Activated CD8-positive, alpha-beta memory T cell treated with anti-CD3 and anti-CD28 coated beads for 1 hour (primary cell): ENCODE measurements at places on chromosomes 5 and 9.

- no peak for DNase-seq
Observed at GRCh38 chr5:138000102-138000723, 32.7 kb downstream of the FAM13B start.

DNA sequence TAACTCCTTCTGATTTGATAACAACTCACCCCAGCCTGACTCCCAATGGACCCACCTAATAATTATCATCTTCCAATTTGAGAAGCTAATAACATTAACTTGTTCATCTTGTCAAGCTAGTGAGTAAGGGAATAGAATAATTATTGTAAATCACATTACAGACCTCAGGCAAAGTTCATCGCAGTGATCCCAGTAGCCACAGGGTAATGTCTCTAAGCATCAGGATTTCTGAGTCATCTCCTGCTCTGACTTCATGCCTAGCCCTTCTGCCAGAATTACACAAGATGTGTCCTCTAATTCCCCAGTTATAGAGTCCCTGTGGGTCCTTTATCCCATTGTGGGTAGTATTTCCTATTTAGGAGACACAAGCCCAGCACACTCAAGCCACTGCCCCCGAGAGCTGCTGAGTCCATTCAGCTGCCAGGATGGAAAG, 365.7 kb downstream of the DEPDC1B start:
- DNase-seq: no peak

DNA sequence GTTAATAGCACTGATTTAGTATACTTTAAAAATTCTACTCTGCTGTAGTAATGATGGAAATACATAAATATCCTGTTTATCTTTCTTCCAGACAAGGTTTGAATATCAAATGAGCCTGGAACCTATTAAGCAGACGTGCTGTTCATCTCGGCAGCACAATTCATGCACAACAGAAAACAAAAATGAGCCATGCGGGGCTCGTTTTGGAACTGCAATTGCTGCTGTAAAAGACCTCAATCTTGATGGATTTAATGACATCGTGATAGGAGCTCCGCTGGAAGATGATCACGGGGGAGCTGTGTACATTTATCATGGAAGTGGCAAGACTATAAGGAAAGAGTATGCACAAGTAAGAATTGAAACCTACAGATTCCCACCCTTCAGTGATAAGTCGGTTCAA, 79.1 kb upstream of the ITGA2 start:
- DNase-seq: no peak

GRCh38 chr9:98536542-98537173, 172.1 kb downstream of the GABBR2 start:
- DNase-seq: no peak

DNA sequence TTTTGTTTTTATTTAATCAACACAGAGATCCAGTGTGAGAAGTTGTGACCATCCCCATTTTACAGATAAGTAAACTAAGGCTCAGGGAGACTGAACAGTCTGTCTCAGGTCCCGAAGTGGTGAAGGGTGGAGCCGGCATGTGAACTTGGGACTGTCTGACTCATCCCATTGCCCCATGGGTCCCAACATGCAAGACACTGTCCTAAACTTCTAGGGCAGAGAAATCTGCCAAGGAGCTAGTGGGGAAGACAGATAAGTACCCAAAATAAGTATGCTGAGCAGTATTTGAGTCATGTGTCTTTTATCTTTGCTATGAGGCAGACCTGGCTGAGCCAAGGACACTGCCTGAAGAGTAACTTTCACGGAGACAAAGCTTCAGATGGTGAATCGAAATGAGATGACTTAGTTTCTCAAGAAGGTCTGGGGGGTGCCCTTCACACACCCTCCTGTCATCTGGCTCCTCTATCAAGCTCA, 64.3 kb upstream of the SLC25A51 start:
- no peak for DNase-seq

- DNase-seq: no peak
Observed at GRCh38 chr9:2740616-2741015, 23.3 kb downstream of the KCNV2 start.

- DNase-seq: no peak
Observed at GRCh38 chr9:93276973-93277372, 93.0 kb downstream of the WNK2 start.

- no peak for DNase-seq
Observed at GRCh38 chr9:106376689-106377088, 486.3 kb upstream of the ZNF462 start.

DNA sequence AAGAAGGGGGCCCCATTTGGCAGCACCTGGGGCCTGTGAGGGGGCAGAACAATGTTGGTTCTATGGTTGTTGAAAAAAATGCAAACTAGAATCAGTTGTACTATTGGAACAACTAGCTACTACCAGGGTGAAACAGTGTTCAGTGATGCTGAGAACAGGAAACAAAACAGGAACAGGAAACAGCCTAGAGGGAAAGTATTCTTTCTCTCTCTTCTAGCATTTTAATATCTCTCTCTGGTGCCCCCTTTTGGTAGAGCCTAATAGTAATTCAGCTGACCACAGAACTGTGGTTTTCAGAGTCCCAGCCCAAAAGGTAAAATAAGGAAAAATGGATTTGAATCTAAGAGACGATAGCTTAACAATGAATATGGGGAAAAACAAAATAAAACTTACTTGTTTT, 138.0 kb upstream of the KCNN2 start:
- no peak for DNase-seq

- no peak for DNase-seq
Observed at GRCh38 chr5:104754311-104754995, 1191.9 kb upstream of the NUDT12 start.

GRCh38 chr5:62306323-62306895, 403 bp downstream of the KIF2A start:
- DNase-seq: no peak

DNA sequence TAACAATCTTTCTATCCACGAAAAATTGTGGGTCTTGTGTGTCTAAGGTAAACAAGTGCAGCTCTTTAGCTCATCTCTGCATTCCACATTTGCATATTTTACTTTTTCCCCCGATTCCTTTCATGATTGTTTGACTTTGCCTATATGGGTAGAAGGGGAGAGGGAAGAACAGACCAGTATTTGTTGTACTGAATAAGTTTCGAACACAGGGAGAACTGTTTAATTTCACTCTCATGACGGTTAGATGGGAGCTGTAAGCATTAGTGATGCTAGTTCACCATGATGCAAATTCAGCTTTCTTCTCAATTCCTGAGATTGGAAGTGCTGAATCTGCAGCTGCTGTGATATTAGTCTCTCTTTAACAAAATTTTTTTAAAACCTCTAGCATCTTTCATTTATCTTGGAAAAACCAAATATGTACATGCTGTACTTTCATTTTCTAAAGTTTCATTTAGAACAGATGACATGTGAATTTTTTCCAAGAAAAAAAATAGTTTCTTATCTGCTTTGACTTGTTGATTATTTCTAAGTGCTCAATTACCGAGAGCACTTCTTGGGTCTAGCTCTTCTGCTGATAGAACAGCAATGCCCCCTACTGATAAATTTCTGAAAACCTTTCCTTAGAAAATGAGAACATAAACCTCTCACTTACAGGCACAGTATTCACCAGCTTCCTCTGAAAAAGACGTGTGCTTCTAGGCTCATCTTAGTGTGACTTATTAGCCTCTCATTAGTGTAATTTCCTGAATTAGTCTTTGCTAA, 149.5 kb downstream of the BAAT start:
- no peak for DNase-seq

DNA sequence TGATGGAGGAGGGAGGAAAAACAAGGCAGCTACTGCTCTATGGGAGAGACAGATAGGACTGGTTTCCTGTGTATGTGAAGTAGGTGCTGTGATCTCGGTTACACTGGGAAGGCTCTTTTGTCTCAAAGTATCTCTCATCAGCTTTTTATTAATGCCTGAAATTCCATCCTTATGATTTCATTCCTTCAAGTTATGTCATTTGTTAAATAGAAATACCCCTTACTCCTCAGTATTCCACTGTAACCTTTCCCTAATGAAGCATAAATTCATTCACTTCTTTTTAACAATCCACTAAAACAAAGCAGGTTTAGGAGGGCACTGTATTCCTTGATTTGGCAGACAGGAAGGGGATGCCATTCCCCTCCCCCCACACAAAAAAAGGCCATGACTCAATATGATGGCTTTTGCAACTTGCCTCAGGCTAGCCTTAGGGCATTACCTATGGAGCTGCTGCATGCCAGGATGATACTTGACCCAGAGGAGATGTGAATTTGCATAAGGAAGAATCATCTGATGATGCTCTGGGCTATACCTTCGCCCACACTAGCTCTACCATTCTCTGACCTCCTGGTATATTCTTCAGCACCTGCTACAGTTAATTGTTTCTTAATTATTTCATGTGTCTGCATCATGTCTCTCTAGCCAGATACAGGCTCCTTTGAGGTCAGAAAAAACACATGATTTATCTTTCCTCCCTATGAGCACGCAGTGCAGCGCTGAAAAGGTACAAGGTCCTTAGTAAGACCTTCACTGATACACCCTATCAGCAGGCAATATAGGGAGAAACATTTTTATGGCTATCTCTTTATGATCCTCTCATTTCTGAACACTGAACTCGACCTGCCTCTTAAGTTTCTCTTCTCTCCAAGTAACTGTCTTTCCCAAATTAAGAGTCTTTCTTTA, 26.3 kb downstream of the NR3C1 start:
- no peak for DNase-seq

DNA sequence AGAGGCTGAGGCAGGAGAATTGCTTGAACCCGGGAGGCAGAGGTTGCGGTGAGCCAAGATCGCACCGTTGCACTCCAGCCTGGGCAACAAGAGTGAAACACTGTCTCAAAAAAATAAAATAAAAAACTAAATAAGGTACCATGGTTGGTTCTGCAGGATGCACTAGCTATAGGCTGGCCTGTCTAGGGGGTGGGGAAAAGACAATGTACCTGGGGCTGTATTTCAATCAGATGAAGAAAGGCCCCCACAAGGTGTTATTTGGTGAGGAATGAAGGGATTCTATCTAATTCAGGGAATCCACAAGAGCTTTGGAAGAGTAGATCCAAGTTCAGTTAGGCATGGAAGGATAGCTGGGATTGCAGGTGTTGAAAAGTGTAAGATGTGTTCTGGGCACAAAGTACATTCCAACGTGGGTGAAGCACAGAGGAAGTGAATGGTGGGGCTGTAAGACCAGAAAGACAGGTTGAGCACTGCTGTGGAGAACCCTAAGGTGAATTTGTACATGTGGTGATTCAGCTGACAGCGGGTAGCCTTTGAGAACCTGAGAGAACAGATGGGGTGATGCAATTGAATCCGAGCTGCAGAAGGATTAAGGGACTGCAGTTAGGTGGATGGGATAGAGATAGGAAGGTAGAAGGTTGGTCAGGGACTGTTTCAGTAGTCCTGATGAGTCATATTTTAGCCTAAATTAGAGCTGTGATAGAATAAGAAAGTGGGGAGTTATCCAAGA, 71.8 kb downstream of the CAST start:
- no peak for DNase-seq

GRCh38 chr5:66206465-66206864, 62.4 kb downstream of the SREK1 start:
- no peak for DNase-seq

GRCh38 chr5:7961540-7961939, 92.6 kb downstream of the MTRR start:
- DNase-seq: no peak

GRCh38 chr5:172104021-172104420, 84.0 kb downstream of the STK10 start:
- DNase-seq: no peak

- DNase-seq: no peak
Observed at GRCh38 chr5:166505544-166505943, 1785.9 kb upstream of the WWC1 start.

DNA sequence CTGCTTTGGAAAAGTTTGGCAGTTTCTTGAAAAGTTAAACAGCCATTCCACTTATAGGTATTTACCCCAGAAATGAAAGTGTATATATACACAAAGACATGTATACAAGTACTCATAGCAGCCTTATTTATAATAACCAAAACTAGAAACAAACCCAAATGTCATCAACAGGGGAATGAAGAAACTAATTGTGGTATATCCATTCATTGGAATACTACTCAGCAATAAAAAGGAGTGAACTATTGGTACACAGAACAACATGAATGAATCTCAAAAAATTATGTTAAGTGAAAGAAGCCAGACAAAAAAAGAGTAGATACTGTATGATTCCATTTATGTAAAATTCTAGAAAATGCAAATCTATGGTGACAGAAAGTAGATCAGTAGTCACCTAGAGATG, 2.7 kb downstream of the MORN5 start:
- DNase-seq: no peak

DNA sequence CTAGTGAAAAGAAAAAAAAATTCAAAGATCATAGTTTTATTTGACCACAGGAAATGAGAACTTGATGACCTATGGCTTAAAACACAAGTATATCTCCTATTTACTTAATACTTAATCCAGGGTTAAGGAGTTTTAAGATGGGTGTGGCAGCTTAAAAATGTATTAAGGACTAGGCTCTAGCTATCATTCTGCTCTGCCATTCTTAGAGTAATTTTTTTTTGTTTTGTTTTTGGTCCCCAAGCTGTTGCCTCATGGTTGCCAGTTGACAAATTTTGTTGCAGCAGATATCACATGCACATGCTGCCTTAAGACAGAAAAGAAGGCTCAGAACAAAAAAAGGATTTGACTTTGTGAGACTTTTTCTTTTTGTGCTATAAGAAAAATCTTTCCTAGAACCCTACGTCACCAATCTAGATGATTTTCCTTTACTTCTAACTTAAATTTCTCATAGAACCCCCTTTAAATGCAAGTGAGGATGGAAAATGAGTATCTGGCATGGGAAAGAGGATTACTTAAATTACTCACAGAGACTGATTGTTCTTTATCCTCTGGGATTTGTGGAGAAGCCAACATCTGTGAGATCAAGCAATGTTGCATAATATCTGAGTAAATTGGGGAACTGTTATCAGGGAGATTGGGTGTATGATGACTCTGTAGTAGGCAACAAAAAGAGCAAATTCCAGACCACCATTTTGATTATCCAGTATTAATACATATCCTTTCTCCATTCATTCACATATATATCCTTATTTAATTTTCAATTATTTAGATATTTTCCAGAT, 364.7 kb upstream of the CD180 start:
- DNase-seq: no peak

- no peak for DNase-seq
Observed at GRCh38 chr5:92945605-92946097, 635.4 kb downstream of the NR2F1-AS1 start.

- DNase-seq: no peak
Observed at GRCh38 chr9:131033269-131034224, 24.6 kb downstream of the LAMC3 start.

DNA sequence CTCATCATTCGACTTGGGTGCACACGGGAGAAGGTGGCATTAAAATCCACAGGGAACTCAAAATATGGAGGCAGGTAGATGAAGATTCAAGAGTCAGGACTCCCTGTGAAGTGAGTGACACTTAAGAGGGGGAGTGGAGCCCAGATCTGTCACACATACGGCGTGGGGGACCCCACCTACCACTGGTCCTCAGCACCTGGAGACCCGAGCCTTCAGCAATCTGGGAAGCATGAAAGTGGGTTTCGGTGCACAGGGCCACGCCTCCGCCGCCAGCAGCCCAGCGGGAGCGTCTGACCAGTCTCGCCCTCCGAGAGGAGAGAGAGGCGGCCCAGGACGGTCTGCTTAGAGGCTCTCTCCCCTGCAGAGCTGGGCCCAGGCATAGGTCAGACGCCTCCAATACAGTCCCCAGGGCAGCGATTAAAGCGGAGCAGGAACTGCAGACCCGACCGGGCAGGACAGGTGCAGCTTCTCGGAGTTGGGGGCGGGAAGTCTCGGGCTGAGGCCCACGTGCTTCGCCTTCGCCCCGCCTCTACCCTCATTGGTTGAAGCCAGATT, 639 bp upstream of the SLC2A8 start:
- no peak for DNase-seq
